ENCODE measurements at places on chromosomes 2 and 18.
A peak's percentile ranks its signal among the peaks of the same experiment; 100 is the strongest.

GRCh38 chr2:187554011-187554703 lies at the start of gene TFPI:
Gene TFPI, minus strand, starts transcription at chr2:187554435. Its CDS starts 50,667 bp downstream, at chr2:187503768.
- H3K4me1 ChIP-seq, result no peaks in the 10 kb centered on the region
- H3K36me3 ChIP-seq, result no peaks in the 10 kb centered on the region
- H3K27ac ChIP-seq, result peak within 1 kb of the TSS; percentile 73
- no peaks in the 10 kb centered on the region for H3K27me3 ChIP-seq
- H3K4me3 ChIP-seq, result peak within 1 kb of the TSS; percentile 44

DNA sequence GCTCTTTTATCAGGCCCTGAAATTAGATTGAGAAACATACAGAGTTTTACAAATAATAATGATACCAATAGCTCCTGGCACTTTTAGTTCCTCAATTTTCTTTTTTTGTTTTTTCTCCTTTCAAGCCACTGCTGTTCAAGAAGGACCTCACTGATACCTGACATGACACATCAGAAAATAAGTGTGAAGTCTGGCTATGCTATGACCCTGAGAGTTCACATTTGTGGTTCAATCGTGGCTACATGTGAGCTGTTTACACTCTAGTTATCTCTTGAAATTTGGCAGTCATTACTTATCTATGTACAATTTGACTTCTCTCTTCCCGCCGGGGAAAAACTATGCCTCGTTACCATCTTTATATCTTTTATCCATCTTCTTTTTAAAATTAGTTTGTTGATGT lies 686.5 kb downstream of the EPHA4 start:
- no peak overlapping the region for H3K4me3 ChIP-seq
- no peak for DNase-seq
- H3K36me3 ChIP-seq, result no peaks in the 10 kb centered on the region
- no peaks in the 10 kb centered on the region for H3K27me3 ChIP-seq

DNA sequence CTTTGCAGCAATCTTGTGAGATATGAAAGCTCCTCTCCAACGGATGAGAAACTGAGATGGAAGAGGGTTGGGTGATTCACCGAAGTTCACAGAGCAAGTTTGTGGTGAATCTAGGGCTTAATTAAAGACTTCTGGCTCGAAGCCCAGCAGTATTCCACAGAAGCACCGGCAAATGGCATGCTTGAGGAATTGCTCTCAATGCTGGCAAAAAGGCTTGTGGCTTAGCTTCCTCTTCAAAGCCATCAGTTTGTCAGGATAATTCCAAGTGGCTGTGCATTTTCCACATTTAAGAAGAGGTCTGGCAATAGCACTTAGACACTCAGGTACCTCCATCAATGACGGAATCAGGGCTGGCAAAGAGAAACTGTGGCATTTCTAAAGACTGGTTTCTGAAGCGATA lies 98.7 kb upstream of the SLC66A3 start:
- H3K27ac ChIP-seq, result no peak overlapping the region
- no peak for DNase-seq
- no peaks in the 10 kb centered on the region for H3K27me3 ChIP-seq

GRCh38 chr2:238487652-238488346 lies 61.1 kb downstream of the ASB1 start:
- no peaks in the 10 kb centered on the region for H3K4me1 ChIP-seq
- H3K27ac ChIP-seq, result no peak overlapping the region
- H3K27me3 ChIP-seq, result no peaks in the 10 kb centered on the region
- DNase-seq, result no peak
- no peak overlapping the region for H3K4me3 ChIP-seq
- H3K36me3 ChIP-seq, result no peaks in the 10 kb centered on the region

GRCh38 chr2:158598862-158599517 lies 142.2 kb downstream of the PKP4 start:
- H3K27me3 ChIP-seq, result no peaks in the 10 kb centered on the region
- H3K36me3 ChIP-seq, result no peaks in the 10 kb centered on the region
- H3K4me3 ChIP-seq, result no peak overlapping the region
- no peak for DNase-seq
- peaks cover 21% of the 10 kb centered on the region for H3K4me1 ChIP-seq

- H3K36me3 ChIP-seq, result no peaks in the 10 kb centered on the region
- no peak overlapping the region for H3K27ac ChIP-seq
- no peaks in the 10 kb centered on the region for H3K27me3 ChIP-seq
Measured at GRCh38 chr2:189234991-189235390, 55.4 kb upstream of the COL5A2 start.

Data from right atrium auricular region (tissue), 2 donors.